ENCODE measurements at places on chromosomes 16 and 17.

GRCh38 chr16:71526111-71526631, at the start of gene CHST4:
Gene CHST4 (plus strand): TSS chr16:71526426. CDS start chr16:71536678, 10,252 bp downstream.
- DNase-seq = peak; percentile 63

DNA sequence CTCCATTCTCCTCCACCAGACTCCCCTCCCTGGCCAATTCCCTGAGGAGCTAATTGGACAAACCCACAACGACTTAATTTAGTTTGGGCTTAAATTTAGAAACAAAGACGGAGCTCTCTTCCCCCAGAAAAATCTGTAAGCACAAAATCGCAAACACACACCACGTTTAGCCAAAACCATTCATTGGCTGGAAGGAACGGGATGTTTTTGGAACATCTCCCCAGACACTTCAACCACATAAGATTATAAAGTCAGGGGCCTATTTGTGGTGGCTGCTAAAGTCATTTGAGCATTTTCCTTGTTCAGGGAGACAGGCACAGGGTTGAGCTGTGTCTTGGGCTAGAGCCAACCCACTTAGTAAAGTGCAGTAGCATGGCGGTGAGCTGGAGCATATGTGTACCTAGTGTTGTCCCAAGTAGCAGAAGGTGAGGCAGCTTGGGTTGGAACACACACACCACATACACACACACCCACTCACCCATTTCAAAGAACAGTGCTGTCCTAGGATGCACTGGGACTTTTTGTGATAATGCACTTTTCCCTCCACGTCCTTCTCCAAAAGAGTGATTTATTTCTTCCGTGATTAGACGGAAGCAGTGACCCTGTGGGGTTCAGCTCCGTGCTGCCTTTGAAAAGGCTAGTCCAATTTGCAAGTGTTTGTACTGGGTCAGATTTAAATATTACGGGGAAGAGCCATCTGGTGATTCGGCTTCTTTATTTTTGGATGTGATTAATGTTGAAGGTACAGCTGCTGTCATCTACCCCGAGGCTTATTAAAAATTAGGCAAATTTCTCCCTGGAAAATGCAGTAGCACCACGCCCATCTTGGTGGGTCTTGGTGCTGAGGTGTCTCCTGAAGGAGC, 32.2 kb downstream of the ELAC2 start:
- DNase-seq = no peak

GRCh38 chr16:66849021-66849420, 4.8 kb downstream of the CA7 start:
- no peak for DNase-seq

- no peak for DNase-seq
These were observed 36.1 kb downstream of the ARL4D start for GRCh38 chr17:43434902-43435319.

DNA sequence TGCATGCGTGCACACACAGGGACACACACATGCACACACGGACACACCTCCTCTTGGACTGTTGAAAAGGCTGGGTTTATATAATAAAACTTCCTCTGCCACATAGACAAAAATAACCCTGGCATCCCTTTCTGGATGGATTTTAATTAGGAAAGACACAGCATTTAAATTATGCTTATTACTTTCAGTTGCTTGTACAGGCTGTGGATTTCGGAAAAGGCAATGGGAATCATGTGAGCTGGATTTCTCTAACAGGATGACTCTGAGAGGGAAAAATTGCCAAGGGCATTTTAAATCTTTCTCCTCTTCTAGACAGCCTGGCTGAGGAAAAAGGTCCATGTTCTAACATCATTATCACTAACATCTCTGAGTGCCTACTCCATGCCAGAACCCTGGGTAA, 75.9 kb downstream of the HLF start:
- DNase-seq = no peak

- no peak for DNase-seq
These were observed 56.2 kb upstream of the DNAJA2 start for GRCh38 chr16:47029724-47030123.

GRCh38 chr16:77468831-77469230, 34.0 kb upstream of the ADAMTS18 start:
- no peak for DNase-seq

DNA sequence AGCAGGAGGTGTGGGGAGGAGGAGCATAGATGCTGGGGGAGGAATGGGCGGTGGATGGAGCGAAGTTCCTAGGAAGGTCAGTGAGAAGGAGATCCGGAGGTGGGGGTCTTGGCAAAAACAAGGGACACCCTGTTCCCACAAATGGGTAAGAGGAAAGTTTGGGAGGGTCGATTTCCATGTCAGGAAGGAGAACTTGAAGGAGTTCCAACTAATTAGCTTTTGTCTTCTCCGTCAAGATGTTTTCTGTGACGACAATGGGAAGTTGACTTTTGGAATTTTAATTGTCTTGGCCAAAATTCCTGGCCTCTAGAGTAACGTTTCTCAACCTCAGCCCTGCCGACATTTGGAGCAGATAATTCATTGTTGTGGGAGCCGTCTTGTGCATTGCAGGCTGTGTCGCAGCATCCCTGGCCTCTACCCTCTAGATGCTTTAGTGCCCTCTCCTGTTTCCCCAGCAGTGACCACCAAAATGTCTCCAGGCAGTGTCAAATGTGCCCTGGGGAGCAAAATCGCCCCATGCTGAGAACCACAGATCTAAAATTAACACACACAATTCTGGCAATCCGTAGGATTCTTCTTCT, 97.1 kb downstream of the PITPNC1 start:
- peak; percentile 51 for DNase-seq

GRCh38 chr16:16020291-16020690, 70.9 kb downstream of the ABCC1 start:
- no peak for DNase-seq

GRCh38 chr16:19346335-19346922, 60.9 kb downstream of the CLEC19A start:
- DNase-seq = no peak

GRCh38 chr17:151886-152859, 14.8 kb downstream of the SCGB1C2 start:
- DNase-seq = peak; percentile 18

DNA sequence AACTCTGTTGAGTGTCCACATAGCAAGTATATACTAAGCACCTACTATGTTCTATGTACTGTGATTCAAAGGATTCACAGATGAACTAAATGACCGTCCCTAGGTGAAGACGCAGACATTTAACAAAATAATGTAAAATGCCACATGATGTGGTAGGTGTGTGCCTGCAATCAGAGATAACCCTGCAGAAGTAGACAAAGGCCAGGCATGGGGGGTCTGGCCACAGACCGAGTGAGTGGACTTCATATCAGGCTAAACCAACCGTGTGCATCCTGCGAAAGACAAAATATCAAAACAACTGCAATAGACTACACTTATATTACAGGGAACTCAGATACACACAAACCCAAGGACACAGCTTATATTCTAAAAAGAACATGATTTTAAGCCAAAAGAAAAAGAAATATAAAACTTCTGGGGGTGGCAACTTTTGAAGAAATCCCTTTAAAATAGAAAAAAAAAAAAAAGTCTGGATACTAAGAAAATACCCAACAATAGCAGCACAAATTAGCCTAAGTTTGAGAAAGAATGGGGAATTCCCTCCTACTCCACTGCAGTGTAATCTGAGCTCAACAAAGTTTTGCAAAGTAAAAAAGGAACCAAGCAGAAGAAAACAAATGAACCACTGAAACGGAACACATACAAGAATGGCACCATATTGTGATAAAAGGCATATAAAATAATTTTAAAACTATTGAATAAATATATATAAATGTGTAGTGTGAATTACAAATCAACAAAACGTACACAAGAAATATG, 12.3 kb downstream of the HSDL1 start:
- DNase-seq = peak; percentile 58

GRCh38 chr16:66070140-66070917, 296.2 kb upstream of the CDH5 start:
- DNase-seq = peak; percentile 81

DNA sequence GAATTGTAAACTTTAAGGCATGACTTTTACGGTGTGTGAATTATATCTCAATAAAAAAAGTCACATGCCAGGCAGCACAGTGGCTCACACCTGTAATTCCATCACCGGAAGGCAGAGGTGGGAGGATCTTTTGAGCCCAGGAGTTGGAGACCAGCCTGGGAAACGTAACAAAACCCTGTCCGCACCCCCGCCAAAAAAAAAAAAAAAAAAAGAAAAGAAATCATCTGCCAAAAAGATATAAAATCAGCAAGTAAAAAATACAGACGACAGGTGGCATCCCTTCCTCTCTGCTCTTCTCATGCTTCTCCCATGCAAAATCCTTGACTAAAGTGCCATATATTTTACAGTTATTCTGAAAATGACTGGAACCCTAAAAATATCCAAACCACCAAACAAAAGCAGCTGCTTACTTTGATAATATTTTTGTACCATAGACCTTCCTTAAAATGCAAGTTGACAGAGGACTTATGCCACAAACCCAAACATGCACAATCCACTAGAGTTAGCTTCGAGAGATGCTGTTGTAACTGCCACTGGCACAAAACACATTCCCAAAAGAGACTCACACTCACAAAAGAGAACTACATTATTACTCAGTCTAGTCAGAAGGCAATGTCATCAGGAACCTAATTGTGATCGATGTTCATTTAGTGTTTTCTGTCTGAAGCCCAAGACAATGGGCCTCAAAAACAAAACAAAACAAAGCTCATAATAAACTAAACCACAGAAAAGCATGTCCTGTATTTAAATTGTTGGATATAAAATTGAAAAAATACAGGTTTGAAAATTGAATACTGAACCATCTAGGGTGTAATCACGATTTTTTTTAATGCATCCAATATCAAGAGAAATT, 2.4 kb downstream of the CRLF3 start:
- no peak for DNase-seq

DNA sequence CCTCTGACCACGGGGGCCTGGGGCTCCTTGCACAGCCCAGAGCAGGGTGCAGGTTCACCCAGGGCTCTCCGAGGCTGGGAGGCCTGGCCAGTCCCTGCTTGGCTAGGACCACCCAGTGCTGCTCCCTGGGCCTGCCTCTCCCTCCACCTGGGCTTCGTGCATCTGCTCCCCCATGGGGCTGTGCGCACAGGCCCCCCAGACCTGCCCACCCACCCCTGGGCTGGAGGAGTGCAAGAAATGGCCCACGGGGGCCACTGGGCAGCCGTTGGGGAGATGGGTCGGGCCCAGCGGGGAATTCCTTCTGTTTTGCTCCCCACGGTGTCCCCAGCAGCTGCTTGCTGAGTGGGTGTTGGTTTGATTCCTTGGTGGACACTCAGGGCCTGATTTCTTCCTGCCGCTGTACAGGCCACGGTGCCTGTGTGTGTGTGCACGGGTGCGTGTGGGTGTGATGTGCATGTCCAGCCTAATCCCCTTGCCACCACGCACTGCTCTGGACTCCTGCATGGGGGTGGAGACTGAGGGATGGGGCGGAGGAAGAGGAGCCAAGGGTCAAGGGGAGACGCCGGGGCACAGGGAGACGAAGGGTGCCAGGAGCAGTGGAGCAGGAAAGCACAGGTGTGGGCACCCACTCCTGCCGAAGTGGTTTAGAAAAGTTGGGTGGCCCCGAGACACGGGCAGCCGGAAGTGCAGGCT, 8.5 kb downstream of the PRSS27 start:
- no peak for DNase-seq

GRCh38 chr17:550041-550398, 164.6 kb downstream of the VPS53 start:
- peak; percentile 21 for DNase-seq

- peak; percentile 95 for DNase-seq
These were observed at the start of gene YPEL3 for GRCh38 chr16:30096105-30096861. Gene YPEL3 (minus strand): TSS chr16:30096213. CDS start chr16:30095482, 731 bp downstream.

- DNase-seq = no peak
These were observed 47.2 kb downstream of the OTOA start for GRCh38 chr16:21710938-21711337.

- DNase-seq = no peak
These were observed 71.6 kb downstream of the CDK5R1 start for GRCh38 chr17:32558326-32558955.

GRCh38 chr17:46264456-46265198, 30.3 kb upstream of the LRRC37A start:
- DNase-seq = peak; percentile 89

- DNase-seq = no peak
These were observed 18.2 kb downstream of the MRTFB start for GRCh38 chr16:14089283-14089823.
